ENCODE measurements at places on chromosomes 3 and 15.

- H3K4me3 ChIP-seq = no peak overlapping the region
- H3K4me1 ChIP-seq = no peaks in the 10 kb centered on the region
- H3K36me3 ChIP-seq = peaks cover 4% of the 10 kb centered on the region
- H3K27ac ChIP-seq = no peak overlapping the region
- DNase-seq = no peak
- H3K27me3 ChIP-seq = no peaks in the 10 kb centered on the region
Observed at GRCh38 chr15:51947124-51947523, 24.5 kb downstream of the LEO1 start.

DNA sequence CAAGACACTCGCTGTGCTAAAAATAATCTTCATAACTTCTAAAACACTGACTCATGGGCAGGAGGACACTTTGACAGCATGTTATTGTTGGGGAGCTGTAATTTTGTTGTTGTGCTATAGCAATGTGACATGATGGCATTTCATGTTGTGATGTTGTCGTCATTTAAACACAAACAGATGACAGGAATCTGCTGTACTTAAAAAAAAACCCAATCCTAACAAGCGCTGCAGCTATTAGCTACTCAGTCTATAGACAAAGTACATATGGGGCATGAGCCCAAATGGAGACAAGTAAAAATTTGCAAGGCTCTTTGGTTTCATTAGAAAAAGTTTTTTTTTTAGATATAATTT is 828 bp upstream of the ATOSA start:
- no peaks in the 10 kb centered on the region for H3K27me3 ChIP-seq
- DNase-seq = no peak
- H3K27ac ChIP-seq = no peak overlapping the region
- no peak overlapping the region for H3K4me3 ChIP-seq

GRCh38 chr3:39434574-39434973 is 28.1 kb downstream of the RPSA start:
- H3K27ac ChIP-seq = no peak overlapping the region
- peaks cover 5% of the 10 kb centered on the region for H3K4me1 ChIP-seq
- H3K27me3 ChIP-seq = no peaks in the 10 kb centered on the region
- no peak for DNase-seq
- no peaks in the 10 kb centered on the region for H3K36me3 ChIP-seq
- no peak overlapping the region for H3K4me3 ChIP-seq

DNA sequence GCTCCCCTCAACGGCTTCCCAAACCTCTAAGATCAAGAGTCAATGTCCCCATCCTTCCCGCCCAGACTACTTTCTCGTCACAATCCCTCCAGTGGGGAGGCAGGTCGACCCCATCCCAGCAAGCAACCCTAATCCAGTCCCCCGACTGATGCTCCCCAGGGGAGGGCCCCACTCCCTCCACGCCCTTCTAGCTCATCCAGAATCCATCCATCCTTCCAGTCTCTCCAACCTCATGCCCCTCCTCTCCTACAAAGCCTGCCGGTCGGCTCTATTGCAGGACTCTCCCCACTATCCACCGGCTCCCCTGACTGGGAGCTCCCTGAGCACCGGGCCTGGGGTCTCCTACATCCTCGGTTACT is 1.3 kb downstream of the ADAMTS7 start:
- H3K36me3 ChIP-seq = no peaks in the 10 kb centered on the region
- H3K4me3 ChIP-seq = peak overlapping the region; percentile 81
- no peak for DNase-seq
- no peak overlapping the region for H3K27ac ChIP-seq
- peaks cover 23% of the 10 kb centered on the region for H3K27me3 ChIP-seq
- H3K4me1 ChIP-seq = peaks cover 9% of the 10 kb centered on the region
